ENCODE measurements at places on chromosomes 6 and 20. TPM values are rescaled to one million over a fixed set of nuclear protein-coding genes. Genes with fewer than 3 reads are reported as not detected.

The PSMB9 gene
- total RNA-seq = 203 TPM

The RIPOR2 gene
- 113 TPM for total RNA-seq

The ABCF1 gene
- 98.2 TPM for total RNA-seq

The THBS2 gene
- total RNA-seq = not detected

- no peak for ATAC-seq
Measured at GRCh38 chr6:123587838-123588545, 48.8 kb downstream of the TRDN start.

- no peak for ATAC-seq
Measured at GRCh38 chr6:130313206-130313605, 52.6 kb upstream of the TMEM200A start.

GRCh38 chr6:77136086-77136485 lies 327.2 kb downstream of the HTR1B start:
- no peak for ATAC-seq

DNA sequence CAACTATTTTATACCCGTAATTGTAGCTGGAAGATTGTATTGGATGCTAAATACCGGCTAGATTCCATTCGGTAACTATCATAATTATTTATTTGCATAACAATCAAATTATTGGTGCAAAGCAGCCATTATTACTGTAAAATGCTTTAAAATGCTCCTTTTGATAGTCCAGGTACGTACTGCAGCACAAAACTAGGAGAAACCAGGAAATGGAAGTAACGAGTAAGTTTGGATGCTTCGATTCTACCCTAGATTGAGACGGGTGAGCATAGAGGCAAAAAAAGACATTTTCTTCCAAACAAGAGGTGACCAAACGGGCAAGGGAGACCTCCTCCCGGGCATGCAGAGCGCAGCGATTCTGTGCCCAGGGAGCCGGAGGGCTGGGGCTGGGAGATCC lies 469 bp upstream of the XRN2 start:
- ATAC-seq = peak; percentile 37

GRCh38 chr20:17833036-17833674 lies 133.4 kb downstream of the BANF2 start:
- no peak for ATAC-seq

DNA sequence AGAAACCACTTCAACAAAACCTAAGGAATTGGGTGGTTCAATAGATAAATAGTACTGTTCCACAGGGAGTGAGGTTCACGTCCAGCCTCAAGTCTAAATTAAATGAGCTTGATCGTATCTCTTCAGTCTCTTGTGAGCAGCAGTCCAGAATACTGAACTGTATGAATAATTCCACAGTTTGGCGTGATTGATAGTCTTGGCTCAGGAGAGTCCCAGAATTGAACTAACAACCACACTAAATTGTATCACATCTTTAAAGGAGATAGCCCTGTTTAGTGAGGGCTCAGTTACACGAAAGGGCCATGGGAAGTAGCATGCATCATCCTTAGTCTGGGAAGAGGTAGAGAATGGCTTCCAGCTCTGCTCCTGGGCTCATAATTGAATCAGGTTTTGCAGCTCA lies 224.6 kb downstream of the PACRG start:
- ATAC-seq = no peak

DNA sequence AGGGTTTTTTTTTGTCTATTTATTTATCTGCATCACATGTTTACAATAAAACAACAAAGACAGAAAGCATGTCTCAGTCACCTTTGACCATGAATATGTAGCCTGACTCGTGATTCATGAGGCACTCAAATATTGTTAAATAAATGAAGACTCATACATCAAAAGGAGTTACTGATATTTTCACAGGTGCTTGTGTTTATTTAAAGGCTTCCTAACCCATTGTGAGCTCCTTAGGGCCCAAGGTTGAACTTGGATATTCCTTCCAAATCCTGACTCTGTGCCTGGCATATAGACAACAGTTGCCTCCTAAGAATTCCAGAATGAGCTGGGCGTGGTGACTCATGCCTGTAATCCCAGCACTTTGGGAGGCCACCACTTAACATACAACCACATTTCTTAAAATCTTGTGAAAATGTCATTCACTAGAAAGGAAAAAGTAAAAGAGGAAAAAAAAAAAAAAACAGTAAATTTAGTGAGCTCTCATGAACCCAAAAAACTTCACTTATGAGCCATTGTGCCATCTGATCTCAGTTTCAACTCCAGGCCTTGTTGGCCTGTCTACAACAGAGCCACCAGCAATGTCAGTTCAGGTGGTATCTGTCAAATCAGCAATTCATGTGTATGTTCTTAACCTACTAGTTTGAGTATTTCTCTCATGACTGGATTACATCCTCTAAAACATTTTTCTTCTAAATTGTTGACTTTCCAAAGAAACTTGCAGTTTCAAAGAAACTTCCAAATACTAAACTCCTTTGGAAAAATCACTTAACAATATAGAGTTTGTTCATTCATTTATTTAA lies 162.7 kb upstream of the MARCKS start:
- ATAC-seq = no peak

DNA sequence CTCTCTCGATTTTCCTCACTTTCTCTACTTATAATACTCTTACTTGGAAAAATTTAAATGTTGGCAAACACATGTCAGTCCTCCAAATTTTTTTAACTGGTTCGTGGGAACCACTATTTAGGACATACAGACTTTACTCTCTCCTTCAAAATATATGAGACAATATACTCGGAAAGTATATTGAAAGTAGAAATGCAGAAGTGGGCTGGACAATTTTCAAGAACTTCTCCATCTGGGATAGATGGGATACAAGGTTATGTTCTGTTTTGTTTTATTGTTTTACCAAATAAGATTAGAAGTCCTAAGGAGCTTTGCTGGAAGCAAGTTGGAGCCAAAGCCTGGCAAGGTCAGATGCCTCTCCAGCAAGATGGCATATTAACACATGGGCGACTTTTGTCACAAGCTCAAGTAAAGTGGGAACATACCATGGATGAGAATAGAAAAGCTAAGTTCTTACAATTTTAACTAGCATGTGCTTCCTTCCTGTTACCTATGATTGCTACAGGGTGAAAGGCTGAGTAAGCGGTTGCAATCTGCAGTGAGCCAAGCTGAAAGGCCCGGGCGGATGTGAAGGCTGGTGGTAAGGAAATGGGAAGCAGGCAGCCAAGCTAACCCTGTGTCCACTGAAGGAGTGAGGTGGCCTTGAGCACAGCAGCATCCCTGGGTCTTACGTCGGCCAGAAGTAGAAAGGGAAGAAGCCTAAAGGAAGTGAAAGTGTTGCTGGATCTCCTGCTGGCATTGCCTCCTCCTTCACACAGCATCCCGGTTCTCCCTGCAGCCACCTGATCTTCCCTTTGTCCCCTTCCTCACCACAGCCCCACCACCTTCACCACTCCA lies 7.1 kb downstream of the MAP3K5 start:
- peak; percentile 49 for ATAC-seq

DNA sequence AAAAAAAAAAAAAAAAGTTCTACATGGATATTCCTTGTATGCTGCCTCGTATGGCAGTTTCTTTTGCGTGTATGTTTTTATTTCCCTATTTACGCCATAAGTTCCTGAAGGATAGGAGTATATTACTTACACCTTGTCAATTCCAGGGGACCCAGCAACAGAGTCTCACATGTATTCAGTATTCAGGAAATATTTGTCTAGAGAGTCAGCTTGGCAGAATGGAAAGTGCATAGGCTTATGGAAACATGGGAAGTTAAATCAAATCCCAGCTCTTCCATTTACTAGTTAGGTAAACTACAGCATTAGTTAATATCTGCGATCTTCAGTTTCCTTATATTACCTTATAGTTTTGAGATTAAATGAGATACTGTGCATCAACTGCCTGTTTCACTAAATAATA lies 51.1 kb upstream of the SLC22A16 start:
- ATAC-seq = no peak

DNA sequence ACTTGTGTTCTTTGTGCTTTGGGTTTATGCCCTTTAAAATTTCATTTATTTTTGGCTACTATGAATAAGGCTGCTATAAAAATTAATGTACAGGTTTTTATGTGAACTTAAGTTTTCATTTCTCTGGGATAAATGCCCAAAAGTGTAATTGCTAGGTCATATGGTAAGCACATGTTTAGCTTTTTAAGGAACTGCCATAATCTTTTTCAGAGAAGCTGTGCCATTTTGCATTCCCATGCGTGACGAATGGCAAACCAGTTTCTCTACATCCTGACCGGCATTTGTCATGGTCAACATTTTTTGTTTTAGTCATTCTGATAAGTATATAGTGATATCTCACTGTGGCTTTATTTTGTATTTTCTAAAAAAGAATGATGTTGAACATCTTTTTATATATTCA lies 236.0 kb upstream of the SGK1 start:
- no peak for ATAC-seq

- no peak for ATAC-seq
Measured at GRCh38 chr6:119764927-119765681, 415.5 kb upstream of the MAN1A1 start.

DNA sequence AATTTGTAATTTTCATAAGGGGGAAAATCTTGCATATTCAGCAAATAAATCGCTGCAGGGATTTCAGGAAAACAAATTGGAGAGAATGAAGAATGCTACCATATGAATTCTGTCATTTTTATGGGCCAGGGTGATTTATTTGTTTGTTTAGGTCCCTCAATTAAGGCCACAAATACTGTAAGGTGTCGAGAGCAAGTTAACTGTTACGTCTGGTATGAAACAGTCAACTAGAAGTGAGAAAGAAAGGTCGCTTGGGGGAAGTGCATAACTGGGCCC lies 166.9 kb upstream of the TSHZ2 start:
- no peak for ATAC-seq

DNA sequence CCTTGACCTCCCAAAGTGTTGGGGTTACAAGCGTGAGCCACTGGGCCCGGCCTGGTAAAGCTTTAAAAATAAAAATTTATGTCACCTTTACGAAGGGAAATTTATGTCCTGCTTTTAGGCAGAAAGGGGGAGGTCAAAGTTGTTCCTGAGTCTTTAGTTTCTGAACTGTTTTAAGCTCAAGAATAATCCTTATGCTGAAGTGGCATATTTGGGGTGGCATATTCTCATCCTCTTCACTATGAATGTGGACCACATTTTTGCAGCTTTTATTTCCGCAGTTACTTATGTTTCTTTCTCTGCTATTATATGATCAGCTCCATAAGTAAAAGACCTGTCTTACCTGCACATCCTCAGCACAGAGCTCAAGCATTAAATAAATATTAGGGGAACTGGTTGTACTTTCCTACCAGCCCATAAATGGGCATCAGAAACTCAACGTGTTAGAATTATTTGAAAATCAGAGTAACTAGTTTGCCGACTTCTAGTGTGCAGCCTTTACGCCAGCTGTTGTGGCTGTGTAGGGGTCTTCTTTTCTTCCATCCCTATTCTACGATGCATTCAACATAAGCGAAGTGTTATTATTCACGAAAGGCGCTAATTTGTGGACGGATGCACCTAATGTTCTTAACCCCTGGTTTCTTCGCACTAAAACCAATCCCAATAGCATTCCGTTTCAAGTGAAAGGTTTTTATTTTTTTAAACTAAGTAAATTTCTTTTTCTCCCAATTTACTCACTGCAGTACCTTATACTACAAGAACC lies 867 bp upstream of the AKAP7 start:
- ATAC-seq = no peak

- ATAC-seq = no peak
Measured at GRCh38 chr6:54586251-54586650, 260.3 kb upstream of the FAM83B start.

DNA sequence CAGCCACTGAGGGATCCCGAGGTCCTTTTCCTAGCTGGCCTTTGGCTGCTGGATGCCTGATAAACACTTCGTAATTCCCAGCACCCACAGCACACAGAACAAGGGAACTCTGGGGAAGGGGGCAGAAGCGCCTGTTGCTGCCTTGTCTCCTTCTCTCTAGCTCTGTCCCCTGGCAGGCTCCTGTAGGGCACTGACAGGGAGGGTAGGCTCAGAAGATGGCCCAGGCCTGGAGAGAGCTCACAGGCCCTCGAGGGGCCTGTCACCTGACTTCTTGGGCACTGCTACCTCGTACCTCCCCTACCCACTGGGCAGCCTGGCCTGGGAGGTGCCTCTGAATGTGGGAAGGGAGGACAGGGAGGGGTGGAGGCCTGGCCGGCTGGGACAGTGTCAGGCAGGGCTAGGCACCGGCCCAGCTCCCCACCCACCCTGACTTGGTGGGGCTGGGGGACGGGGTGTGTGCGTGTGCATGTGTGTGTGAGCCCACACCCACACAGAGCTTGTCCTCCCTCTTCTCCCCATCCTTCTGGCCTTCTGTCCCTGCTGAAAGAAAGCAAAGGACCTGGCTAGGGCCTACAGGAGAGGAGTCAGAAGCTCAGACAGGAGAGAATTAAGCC lies 18.1 kb downstream of the C6orf132 start:
- ATAC-seq = no peak

DNA sequence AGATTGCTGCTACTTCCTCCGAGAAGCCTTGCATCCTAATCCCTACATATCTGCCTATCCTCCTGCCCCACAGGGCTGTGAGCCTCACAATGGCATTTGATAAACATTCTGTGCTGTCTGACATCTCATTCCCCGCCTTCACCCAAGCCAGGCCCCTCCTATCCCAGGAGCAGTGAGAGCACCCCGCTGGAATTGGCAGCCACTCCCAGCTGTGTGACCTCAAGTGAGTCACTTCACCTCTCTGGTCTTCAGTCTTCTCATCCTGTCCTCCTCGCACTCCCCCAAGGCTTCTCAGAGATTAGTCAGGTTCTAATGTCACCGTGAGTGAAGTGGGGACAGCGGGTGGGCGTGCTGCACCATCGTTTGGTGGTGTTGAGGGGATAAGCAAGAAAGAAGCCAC lies 81.7 kb downstream of the CDH22 start:
- ATAC-seq = peak; percentile 40
